ENCODE measurements at places on chromosomes 5 and 9. TPM values are rescaled to one million over a fixed set of nuclear protein-coding genes. Genes with fewer than 3 reads are reported as not detected.

The TTC23L gene
- 2.9 TPM for total RNA-seq

The HAVCR1 gene
- total RNA-seq = not detected

The SPATA31A3 gene
- not detected for total RNA-seq

The NUP214 gene
- total RNA-seq = 45.8 TPM

The RECK gene
- total RNA-seq = 34.2 TPM

The FANCG gene
- total RNA-seq = 29.5 TPM

The ADAMTS16 gene
- total RNA-seq = 4.9 TPM

Measured in camera-type eye (tissue), 1 donor.